CD4-positive, alpha-beta T cell (primary cell): ENCODE measurements at places on chromosomes 11 and 22. TPM values are rescaled to one million over a fixed set of nuclear protein-coding genes. Genes with fewer than 3 reads are reported as not detected.

The CNIH2 gene
- 4.1 TPM for total RNA-seq

The KCNK4 gene
- total RNA-seq = not detected

The MS4A1 gene
- total RNA-seq = 0.82 TPM

The TMPRSS4 gene
- not detected for total RNA-seq

The SLC16A8 gene
- not detected for total RNA-seq

The ISX gene
- total RNA-seq = not detected

The SELENOH gene
- 48.0 TPM for total RNA-seq

The HSPB2 gene
- total RNA-seq = not detected

The XKR3 gene
- total RNA-seq = not detected
